ENCODE measurements at places on chromosomes 2 and 18. TPM values are rescaled to one million over a fixed set of nuclear protein-coding genes. Genes with fewer than 3 reads are reported as not detected.

DNA sequence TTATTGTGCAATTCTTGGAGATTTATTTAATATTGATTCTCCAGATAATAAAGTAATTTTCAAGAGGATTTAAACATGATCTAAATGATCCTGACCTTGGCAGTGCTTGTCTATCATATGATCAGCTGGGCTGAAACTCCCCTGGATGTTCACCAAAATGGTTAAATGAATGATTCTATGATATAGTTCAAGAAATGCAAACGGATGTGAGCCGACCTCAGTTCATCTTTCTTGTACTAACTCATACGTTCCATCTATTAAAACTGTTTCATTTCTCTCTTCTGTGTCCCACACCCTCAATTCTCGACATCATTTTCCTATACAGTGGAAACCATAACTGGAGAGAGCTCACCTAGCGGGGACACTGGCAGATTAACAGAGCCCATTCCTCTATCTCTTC is 281.7 kb upstream of the CCDC68 start:
- peaks cover 11% of the 10 kb centered on the region for H3K4me1 ChIP-seq
- no peaks in the 10 kb centered on the region for H3K36me3 ChIP-seq
- DNase-seq: no peak
- H3K4me3 ChIP-seq: no peak overlapping the region
- no peak overlapping the region for H3K27ac ChIP-seq

- no peak overlapping the region for H3K27ac ChIP-seq
- no peaks in the 10 kb centered on the region for H3K36me3 ChIP-seq
- no peaks in the 10 kb centered on the region for H3K4me1 ChIP-seq
- no peak for DNase-seq
- no peaks in the 10 kb centered on the region for H3K27me3 ChIP-seq
- H3K4me3 ChIP-seq: no peak overlapping the region
Measured at GRCh38 chr2:27552941-27553340, 29.9 kb upstream of the ZNF512 start.

GRCh38 chr2:82730811-82731210 is 1728.3 kb downstream of the SUCLG1 start:
- H3K4me1 ChIP-seq: no peaks in the 10 kb centered on the region
- no peak overlapping the region for H3K27ac ChIP-seq
- no peaks in the 10 kb centered on the region for H3K36me3 ChIP-seq
- H3K4me3 ChIP-seq: no peak overlapping the region
- DNase-seq: no peak
- H3K27me3 ChIP-seq: no peaks in the 10 kb centered on the region

DNA sequence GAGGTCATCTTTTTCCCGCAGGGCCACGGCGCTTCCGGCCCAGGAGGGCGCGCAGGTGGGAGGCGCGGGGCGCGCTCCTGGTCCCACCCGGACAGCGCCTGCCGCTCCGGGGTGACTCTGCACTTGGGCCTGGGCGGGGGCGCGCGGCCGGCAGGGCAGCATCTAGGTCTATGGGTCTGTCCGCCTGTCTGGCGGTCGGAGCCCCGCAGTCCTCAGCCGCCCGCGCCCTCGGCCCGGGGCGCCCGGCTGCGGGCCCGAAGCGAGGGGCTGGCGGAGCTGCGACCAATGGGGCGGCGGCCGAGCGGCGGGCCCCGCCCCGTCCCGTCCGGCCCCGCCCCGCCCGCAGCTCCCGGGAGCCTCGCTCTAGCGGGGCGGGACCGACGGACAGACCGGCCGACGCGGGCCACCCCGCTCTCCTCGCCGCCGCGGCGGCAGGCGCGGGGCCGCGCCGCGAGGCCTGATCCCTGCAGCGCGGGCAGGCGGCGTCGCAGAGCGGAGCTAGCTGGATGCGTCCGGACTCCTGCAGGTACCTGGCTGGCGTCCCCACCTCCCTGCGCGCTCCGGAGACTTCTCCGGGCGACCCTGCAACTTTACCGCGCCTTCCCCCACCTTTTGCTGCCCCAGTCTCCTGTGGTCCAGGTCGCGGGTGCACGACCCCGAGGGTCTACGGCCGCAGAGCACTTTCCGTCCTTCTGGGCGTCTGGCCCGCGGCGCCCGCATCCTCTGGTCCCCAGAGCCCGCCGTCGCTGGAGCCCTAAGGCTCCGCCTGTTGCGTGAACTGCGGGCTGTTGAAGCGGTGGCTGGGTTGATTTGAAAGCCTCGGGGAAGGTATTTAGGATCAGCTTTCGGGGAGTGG is at the start of gene KCNS3:
Gene KCNS3 (plus strand): TSS at position 387 of the 856 bp plus-strand sequence. CDS start 52,342 bp downstream, outside the sequence.
- peaks cover 3% of the 10 kb centered on the region for H3K4me1 ChIP-seq
- H3K36me3 ChIP-seq: no peaks in the 10 kb centered on the region
- H3K4me3 ChIP-seq: peak within 1 kb of the TSS; percentile 48
- no peak within 1 kb of the TSS for H3K27ac ChIP-seq
- no peak for DNase-seq

The GRHL1 gene
- total RNA-seq: 0.18 TPM

The TEX44 gene
- not detected for total RNA-seq

DNA sequence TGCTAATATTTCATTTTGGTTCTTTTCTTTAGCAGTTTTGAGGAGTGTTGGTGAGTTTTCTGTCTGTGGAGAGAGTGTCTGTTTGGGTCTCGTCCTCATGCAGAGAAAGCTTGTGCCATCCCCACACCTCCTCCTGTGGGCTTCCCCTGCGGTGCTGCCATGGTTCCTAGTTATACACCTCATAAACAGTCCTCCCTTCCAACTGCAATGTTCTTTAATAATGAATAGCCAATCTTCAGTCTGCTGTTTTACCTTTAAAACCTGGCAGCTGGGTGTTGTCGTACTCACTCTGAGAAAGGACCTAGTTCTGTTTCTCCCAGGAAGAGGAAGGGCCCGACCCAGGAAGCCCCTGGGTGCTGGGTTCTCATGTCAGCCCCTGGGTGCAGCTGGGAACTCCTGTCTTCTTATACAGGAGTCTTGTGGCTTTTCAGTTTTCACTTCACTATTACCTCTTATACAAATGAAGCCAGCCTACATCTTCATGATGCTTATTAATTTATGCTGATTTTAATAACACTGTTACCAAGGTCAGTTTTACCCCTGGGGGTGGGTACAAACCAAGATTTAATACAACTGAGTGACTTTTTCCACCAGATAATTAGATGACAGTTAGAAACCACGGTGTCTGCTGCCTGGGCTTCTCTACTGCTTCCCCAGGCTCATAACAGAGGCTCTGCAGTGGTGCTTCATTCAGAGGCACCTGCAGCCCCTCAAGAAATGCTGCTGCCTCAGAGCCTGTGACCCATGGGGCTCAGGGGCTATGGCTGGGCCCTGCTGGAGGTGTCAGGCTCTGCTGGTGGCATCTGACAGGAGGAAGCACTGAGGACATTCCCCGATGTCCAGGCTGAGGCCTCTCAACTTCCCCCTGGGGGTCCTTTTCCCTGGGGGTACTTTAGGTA is 59.1 kb downstream of the COA5 start:
- no peak for DNase-seq
- H3K36me3 ChIP-seq: no peaks in the 10 kb centered on the region
- no peaks in the 10 kb centered on the region for H3K27me3 ChIP-seq
- H3K4me1 ChIP-seq: no peaks in the 10 kb centered on the region
- H3K27ac ChIP-seq: no peak overlapping the region
- no peak overlapping the region for H3K4me3 ChIP-seq

DNA sequence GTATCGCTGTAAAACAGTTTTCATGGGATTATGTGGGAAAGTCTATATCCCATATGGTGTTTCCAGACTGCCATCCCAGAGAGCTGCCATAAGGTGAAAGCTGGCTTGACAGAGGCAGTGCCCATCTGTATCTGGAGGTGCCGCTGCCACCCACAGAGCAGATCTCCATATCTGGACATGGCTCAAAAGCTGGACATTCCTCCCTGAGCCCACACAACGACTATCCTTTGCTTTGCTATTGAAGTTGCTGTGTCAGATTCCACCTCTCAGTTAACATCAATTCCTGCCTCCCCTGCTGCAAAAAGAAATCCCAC is 55.2 kb downstream of the RND3 start:
- no peaks in the 10 kb centered on the region for H3K4me1 ChIP-seq
- no peak overlapping the region for H3K27ac ChIP-seq
- H3K4me3 ChIP-seq: no peak overlapping the region
- H3K36me3 ChIP-seq: no peaks in the 10 kb centered on the region

DNA sequence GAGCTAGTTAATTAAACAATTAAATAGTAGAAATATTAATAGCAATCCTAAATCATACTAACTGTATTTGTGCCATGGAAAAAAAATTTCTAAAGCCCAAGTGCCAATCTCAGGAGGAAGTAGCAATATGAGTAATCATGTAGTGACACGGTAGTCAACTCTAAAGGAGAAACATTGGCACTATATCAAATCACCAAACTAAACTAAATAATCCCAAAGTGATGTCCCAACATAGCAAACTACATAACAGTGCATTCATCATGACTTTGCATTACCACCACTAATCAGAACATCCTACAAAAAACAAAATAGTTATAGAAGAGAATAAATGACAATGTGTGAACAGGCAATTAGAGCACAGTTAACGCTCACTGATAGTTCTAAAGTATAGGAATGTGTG is 195.1 kb downstream of the EXOC6B start:
- peaks cover 6% of the 10 kb centered on the region for H3K4me1 ChIP-seq
- H3K27ac ChIP-seq: no peak overlapping the region
- no peak for DNase-seq
- no peak overlapping the region for H3K4me3 ChIP-seq
- H3K27me3 ChIP-seq: no peaks in the 10 kb centered on the region

DNA sequence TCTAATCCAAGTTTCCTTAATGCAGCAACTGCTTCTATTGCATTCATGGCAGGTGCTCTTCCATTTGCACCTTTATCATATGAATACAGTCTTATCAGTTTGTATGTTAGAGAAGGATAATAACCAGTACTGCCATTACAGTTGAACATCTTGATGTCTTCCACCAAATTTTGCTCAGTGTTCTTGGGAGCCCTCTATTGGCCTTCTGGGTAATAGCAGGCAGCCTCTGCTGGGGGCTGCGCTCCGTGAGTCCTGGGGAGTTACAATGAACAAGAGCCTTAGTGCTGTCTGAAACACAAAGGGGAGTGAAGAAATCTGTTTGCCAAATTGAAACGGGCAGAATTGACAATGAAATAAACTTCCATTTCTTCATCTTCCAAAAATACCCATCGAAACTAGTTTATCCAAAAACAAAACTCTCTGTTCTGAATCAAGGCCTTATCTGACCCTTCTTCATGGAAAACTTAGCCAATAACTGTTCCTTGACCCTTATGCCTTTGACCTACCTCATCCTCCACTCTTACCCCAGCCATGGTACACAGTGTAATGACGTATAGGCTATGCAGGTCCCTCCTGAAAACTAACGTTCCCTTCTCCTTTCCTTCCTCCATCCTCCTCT is 79.9 kb downstream of the ALK start:
- no peaks in the 10 kb centered on the region for H3K36me3 ChIP-seq

DNA sequence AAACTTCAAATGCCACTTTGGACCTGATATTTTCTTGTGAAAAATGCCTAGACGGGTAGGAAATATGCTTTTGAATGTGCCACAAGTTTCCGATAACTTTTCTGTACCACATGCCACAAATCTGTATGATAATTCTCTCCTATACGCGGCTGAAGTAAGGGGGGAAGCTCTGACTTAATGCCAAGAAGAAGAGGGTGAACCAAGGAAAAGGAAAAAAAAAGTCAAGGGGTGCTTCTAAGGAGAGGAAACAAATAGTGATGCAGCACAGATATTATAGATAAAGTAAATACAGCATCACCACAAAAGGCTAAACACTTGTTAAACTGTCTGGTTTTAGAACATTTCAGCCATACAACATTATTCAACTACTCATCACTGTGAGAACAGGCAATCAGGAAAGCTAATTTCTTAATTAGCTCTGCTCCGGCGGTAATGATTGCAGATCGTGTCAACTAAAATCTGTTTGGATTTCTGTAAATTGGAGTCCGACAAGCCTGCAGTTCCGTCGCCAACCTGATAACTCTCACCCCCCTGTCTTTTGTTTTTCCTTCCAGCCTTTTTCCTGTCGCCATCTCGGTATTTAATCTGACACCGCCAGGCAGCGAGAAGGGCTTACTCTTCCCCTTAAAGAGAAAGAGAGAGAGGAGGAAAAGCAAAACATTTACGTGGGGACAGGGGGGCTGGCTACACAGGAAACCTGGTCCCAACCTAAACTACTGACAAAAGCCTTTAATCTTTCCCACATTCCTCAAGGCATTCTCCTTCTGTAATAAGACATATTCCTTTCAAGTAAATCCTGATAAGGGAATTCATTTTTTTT is 67.5 kb downstream of the ZEB2 start:
- H3K27ac ChIP-seq: no peak overlapping the region
- no peak for DNase-seq
- H3K4me1 ChIP-seq: peaks cover 17% of the 10 kb centered on the region
- no peaks in the 10 kb centered on the region for H3K27me3 ChIP-seq
- no peaks in the 10 kb centered on the region for H3K36me3 ChIP-seq

The TRIM43B gene
- not detected for total RNA-seq

DNA sequence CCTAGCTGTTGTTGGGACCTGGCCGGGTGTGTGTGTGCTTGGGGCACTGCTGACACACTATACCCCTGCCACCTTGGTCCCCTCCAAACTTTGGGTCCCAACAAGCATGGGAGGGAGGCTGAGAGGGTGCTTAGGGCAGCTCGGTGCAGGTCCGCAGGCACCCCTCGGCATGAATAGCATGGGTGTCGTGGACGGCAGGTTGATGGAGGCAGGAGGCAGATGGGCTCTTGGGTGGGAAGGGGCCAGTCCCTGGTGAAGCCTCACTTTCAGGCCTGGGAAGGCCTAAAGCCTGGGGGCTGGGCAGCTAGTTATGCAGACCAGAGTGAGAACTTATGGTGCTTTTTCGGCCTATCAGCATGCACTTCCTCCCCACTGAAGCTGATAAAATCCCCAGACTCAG is 164.2 kb downstream of the CDH19 start:
- H3K27me3 ChIP-seq: no peaks in the 10 kb centered on the region
- no peak overlapping the region for H3K4me3 ChIP-seq
- no peak for DNase-seq
- no peaks in the 10 kb centered on the region for H3K4me1 ChIP-seq

- no peaks in the 10 kb centered on the region for H3K4me1 ChIP-seq
- DNase-seq: no peak
- no peak within 1 kb of the TSS for H3K4me3 ChIP-seq
- H3K27ac ChIP-seq: no peak within 1 kb of the TSS
- H3K36me3 ChIP-seq: no peaks in the 10 kb centered on the region
Measured at GRCh38 chr2:85409845-85410583, at the start of gene CAPG. TSS of gene CAPG (minus strand) at chr2:85410366. CDS start at chr2:85402145, 8,221 bp downstream.

- H3K4me1 ChIP-seq: peaks cover 3% of the 10 kb centered on the region
- no peaks in the 10 kb centered on the region for H3K36me3 ChIP-seq
- no peaks in the 10 kb centered on the region for H3K27me3 ChIP-seq
- no peak for DNase-seq
- H3K4me3 ChIP-seq: no peak overlapping the region
- H3K27ac ChIP-seq: no peak overlapping the region
Measured at GRCh38 chr2:216578325-216578724, 54.9 kb upstream of the IGFBP2 start.

The PDE1A gene
- total RNA-seq: 10.4 TPM

The SDC1 gene
- total RNA-seq: 3.0 TPM

GRCh38 chr2:22134421-22134820 is 1010.7 kb downstream of the TDRD15 start:
- no peak overlapping the region for H3K4me3 ChIP-seq
- no peak for DNase-seq
- H3K4me1 ChIP-seq: no peaks in the 10 kb centered on the region
- no peaks in the 10 kb centered on the region for H3K27me3 ChIP-seq
- H3K36me3 ChIP-seq: no peaks in the 10 kb centered on the region

The SAG gene
- total RNA-seq: not detected

The DYNAP gene
- not detected for total RNA-seq

The MYL1 gene
- total RNA-seq: not detected

GRCh38 chr2:128311216-128311754 is 7.4 kb downstream of the HS6ST1 start:
- no peak overlapping the region for H3K27ac ChIP-seq
- peaks cover 62% of the 10 kb centered on the region for H3K4me1 ChIP-seq
- H3K27me3 ChIP-seq: no peaks in the 10 kb centered on the region
- no peak overlapping the region for H3K4me3 ChIP-seq

The IL1F10 gene
- not detected for total RNA-seq
